SJCRH30 (cell line): ENCODE measurements at places on chromosomes 1 and 21.

GRCh38 chr1:27225621-27226020 is 8.8 kb upstream of the WDTC1 start:
- DNase-seq = no peak

DNA sequence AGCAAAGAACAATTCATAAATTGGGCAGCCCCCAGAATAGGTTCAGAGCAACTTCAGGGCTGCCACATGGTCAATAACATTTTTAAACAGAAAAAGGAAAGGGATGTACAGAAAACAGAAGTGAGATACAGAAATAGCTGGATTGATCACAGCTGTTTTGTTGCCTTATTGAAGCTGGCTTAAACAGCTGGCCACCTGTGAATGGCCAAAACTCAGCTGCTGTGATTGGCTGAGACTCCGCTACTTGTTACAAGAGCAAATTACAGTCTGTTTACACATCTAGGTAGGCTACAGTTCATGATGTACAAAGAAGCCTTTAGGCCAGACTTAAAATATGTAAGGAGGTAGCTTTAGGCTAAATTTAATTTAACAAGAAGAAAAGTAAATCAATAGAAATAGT is 11.6 kb upstream of the IFNAR1 start:
- DNase-seq = no peak

DNA sequence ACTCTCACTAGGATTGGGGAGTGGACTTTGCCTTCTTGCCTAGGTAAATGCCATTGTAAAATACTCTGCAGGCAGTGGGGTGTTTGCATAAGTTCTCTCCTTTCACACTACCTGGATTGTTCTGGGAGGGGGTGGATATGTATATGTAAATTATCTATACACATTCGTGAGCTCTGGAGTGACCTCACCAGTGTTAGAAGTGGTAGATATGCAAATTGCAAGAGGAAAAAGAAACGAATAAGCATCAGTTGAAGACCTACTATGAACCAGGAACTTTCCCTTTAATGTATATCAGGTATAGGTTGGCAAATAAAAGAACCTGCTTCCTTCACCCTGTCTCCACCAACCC is 1.5 kb upstream of the ARHGEF11 start:
- no peak for DNase-seq

GRCh38 chr1:243851765-243852164 is 1.7 kb upstream of the AKT3 start:
- peak; percentile 18 for DNase-seq

DNA sequence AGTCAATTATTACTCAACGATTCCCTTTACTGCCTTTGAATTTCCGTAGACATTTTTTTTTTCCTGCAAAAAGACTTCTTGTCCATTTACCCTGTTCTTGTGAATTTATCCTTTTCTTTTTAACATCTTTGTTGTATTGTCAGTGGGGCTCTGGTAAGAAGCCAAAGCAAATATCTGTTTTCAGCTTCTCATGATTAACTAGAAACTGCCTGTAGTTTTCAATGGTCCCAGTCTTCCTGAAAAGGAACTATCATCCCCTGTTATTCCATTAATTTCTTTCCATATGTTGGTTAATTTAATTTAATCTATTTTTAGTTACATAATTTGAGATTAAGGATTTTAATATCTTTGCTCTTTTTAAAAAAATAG is 28.0 kb downstream of the SH3BGR start:
- no peak for DNase-seq

GRCh38 chr1:29708796-29709703 is 472.7 kb downstream of the PTPRU start:
- peak; percentile 86 for DNase-seq

DNA sequence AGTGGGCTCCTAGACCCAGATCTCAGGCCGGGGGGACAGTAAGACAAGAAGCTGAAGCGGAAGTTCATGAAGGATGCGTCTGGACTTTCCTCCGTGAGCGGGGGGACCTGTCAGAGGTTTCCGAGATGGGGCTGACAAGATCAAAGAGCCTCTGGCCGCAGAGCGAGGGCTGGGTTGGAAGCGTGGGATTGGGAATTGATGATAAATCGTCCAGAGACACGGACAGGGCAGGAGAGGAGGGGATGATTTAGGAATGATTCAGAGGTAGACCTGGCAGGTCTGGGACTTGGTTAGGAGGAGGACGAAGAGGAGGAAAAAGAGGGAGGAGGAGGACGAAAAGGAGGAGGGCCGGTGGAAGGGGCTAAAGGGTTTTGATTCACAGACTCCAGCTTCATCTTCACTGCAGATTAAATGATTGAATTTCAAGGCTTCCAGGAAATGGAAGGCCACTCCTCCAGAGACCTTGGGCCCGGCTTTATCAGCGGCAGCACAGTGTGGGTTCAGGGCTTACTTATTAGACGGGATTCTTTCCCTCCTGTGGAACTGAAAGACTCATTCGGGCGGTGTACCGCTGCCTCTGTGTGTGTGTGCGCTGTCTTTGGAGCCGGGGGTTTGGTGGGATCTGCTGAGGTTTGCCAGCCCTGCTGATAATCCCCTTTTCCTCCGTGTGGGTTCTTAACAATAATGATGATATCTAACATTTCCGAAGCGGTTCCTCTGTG is 85.7 kb upstream of the SLC45A1 start:
- DNase-seq = peak; percentile 21

DNA sequence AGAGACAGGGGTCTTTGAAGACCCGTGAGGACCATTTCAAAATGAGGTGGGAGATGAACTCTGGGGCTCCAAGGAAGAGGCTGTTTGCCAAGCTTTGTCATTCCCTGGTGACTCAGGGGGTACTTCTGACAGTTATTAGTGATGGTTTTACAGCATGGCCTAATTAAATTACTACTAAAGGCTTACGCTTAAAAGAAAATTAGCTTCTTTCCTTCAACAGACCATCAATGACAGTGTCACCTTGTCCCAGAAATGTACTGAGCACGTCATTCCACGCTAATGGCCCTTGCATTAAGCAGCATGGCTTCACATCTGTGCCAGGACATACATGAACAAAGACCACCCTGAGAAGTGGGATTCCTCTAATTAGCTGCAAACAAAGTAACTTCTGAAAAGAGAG is 5.1 kb upstream of the UTS2 start:
- no peak for DNase-seq

GRCh38 chr1:232367293-232367692 is 262.6 kb downstream of the SIPA1L2 start:
- DNase-seq = peak; percentile 8

DNA sequence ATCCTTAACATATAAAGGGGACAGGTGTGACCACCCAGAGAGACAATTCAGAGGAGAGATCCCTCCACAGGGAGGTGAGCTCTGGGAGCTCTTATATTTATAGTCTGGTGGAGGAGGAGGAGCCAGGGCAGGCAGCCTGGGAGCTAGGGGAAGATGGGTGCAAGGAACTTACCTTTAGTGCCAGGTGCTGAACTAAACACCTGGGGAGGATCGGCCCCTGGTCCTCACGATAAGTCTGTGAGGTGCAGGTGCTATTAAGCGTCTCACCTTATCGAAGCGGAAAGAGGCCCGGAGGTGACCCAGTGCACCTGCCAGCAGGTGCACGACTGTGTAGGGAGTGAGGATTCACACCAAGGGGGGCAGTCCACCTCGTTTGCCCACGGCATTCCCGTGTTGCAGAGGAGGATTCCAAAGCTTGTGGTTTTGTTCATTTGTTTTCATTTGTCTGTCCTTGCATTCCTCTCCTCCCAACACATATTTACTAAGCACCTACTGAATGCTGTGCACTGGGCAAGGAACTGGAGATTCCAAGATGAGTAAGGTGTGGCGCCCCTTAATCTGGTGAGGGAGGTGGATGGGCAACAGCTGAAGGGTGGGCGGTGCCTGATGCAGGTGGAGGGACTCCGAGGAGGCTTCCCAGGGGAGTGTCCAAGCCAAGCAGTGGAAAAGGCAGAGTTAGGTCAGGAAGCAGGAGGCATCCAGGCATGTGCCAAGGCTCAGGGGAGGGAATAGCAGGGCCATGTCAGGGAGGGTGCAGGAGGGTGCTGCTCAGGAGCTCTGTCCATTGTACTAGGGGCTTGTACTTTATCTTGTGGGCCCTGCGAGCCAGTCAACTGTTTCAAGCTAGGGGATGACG is 11.5 kb downstream of the ARHGEF10L start:
- no peak for DNase-seq

DNA sequence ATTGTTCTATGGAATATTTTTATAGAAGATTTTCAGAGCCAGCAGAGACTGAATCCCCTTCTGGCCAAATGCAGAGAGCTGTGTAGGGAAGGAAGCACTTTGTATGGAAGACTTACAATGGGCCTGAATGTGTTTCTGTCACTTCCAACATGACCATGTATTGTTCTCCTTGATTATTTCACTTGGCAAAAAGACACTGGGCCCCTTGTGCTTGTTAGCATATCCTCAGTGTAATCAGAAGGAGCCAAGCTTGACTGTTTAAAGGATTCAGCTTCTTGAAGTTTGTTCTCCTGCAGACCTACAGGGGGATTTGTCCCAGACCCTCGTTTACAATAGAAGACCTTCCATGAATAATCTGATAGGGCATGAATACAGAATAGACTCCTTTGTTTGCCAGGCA is 48.1 kb upstream of the UBE2U start:
- no peak for DNase-seq

GRCh38 chr1:21938732-21939538 is 1.8 kb upstream of the HSPG2 start:
- DNase-seq = peak; percentile 49
